ENCODE measurements at places on chromosomes 6 and 20. TPM values are rescaled to one million over a fixed set of nuclear protein-coding genes. Genes with fewer than 3 reads are reported as not detected.

The STMND1 gene
- 0.34 TPM for total RNA-seq

The RBM38 gene
- total RNA-seq, result 25.6 TPM

The CLPSL1 gene
- total RNA-seq, result not detected

The CASP8AP2 gene
- 23.1 TPM for total RNA-seq

The NKAIN4 gene
- total RNA-seq, result 18.4 TPM

The SHLD1 gene
- total RNA-seq, result 10.0 TPM

The ID1 gene
- total RNA-seq, result 377 TPM

The PCSK2 gene
- 0.29 TPM for total RNA-seq

The MAS1 gene
- not detected for total RNA-seq

The FLRT3 gene
- 98.6 TPM for total RNA-seq

The SLC22A2 gene
- total RNA-seq, result not detected

The FOXF2 gene
- 0.27 TPM for total RNA-seq

The CDH26 gene
- 0.49 TPM for total RNA-seq

The OOEP gene
- not detected for total RNA-seq

The MUCL3 gene
- not detected for total RNA-seq

The SMPDL3A gene
- 57.3 TPM for total RNA-seq
